ENCODE measurements at places on chromosomes 5 and 9.
A peak's percentile ranks its signal among the peaks of the same experiment; 100 is the strongest.

- DNase-seq, result no peak
Measured at GRCh38 chr9:132141344-132141947, 20.4 kb upstream of the NTNG2 start.

DNA sequence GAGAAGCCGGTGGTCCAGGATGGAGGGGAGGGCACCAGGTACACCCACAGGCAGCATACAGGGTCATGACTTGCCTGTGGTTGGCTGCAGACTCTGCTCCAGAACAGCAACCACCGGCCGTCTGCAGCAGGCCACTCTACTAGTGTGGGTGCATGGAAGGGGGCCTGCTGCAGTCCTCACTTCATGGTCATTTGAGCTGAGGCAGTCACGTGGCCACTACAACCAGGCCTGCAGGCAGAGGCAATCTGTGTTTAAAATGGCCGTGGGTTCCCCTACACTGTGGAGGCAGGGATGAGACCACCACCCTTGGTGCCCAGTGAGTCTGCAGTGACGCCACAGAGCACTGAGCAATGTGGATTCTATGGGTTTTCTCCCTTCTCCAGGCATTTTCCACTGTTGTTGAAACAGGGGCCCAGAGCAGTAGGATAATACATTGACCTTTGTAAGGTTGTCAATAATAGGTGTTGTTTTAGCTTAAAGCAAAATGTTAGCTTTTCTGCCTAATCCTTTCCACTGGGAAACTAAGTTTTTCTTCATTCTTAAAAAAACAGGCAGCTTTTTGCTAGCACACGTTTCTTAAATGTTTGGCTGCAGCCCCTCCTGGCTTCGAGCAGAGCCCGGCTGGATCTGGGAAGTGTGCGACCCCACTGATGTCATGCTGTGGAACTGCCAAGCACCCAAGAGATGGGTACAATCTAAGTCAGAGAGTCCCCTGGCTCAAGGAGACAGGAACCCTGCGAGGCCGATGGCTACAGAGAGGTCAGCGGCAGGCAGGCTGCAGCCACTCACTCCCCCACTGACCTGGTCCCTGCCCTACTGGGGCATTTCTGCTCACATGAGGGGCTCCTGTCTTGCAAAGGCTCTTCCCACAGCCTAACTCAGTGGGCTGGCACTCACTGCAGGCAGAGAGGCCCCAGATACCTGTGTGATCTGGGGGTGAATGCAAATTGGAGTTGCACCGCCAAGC, 21.2 kb downstream of the GADD45G start:
- DNase-seq, result no peak

- no peak for DNase-seq
Measured at GRCh38 chr5:138961221-138961620, 86.1 kb upstream of the LRRTM2 start.

- peak; percentile 89 for DNase-seq
Measured at GRCh38 chr9:32384364-32385151, at the start of gene ACO1. TSS of gene ACO1 (plus strand) at chr9:32384643. CDS start at chr9:32405507, 20,864 bp downstream.

- DNase-seq, result no peak
Measured at GRCh38 chr9:114745879-114746550, 59.8 kb downstream of the TNFSF15 start.

DNA sequence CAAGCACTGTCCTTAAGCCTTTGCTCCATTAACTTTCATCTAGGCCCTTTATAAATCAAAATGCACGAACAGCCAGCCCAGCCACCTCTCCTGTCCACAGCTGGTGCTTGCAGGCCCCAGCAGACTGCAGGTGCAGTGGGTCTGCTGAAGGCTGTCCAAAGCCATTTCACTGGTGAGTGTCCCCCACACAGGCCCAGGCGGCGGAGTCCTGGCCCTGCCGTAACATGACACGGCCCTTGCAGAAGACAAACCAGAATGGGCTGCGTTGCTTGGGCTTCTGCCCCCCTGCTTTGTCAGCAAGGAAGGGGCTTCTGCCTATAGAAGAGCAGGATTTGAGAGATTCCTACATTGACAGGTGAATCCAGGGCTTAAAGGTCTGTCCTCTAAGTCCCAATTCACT, 188.6 kb downstream of the NR3C1 start:
- no peak for DNase-seq

- DNase-seq, result no peak
Measured at GRCh38 chr9:18717759-18718158, 243.8 kb downstream of the ADAMTSL1 start.

DNA sequence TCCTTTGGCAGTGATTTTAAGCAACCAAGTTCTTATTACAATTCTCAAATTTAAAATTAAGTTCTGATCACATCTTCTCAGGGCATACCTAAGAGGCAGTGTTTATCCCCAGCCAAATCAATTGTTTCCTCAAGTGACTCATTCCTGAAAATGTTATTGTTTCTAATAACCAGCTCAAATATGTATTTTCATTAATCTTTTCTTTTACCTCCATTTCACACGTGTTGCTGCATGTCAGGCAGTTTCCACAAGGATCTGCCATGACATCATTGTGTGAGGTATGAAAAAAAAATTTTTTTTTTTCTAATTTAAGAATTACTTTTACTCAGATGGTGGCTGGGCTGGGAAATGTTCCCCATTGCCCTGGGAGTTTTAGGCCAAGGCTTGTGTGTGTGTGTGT, 113.0 kb upstream of the NTRK2 start:
- no peak for DNase-seq

GRCh38 chr9:37034305-37034937, 353 bp upstream of the PAX5 start:
- peak; percentile 23 for DNase-seq

GRCh38 chr5:176536132-176536901, 885 bp downstream of the RNF44 start:
- peak; percentile 85 for DNase-seq

- no peak for DNase-seq
Measured at GRCh38 chr5:128551476-128551875, 13.4 kb upstream of the FBN2 start.

DNA sequence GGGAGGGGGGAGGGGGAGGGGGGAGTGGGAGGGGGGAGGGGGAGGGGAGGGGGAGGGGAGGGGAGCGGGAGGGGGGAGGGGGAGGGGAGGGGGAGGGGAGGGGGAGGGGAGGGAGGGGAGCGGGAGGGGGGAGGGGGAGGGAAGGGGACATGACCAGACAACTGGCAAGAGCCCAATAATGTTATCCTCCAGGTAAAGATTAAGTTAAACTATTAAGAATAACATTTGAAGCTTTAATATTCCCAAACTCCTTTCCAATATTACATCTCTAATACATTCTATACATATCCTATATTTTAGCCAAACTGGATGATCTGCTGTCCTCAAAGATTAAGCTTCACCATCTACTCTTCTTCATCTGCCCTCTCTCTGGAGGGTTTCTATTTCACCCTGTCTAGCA, 25.8 kb downstream of the C5 start:
- DNase-seq, result no peak

DNA sequence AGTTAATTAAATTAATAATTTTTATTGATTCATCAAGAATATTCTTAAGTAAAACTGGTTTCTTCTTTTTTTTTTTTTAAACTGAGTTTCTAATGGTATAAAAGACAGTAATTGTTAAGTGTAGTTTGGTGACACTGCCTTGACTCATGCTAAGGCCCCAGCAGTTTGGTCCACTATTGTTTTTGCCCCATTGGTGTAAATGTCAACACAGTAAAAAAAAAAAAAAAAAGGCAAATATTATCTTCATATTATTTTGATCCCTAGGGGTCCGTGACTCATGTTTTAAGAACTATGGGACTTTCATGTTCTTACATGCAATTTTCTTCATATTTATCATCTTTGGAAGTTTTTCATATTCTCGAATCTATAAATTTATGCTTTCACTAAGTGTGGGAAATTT, 29.2 kb upstream of the JAK2 start:
- no peak for DNase-seq

DNA sequence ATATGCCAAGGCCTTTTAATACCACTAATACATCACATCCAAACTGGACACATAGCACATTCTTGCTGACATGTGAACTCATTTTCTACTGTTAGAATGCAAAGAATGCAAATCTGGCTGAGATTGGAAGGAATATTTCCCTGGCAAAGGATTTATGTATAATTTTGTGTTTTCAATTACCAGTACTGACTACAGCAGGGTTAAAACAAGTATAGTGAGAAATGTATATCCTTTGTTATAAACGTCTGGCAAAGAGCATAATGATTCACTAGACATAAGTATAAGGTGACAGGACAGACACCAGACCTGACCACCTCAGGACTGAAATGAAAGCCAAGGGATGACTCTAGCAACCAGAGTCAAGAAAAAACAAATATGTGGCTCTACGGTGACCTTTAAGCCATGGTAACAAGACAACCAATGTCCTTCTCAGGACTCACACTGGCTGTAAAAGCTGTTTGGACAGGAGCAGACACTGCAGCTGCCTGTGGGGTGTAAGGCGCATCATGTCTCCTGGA, 95.0 kb downstream of the MRPS27 start:
- no peak for DNase-seq

DNA sequence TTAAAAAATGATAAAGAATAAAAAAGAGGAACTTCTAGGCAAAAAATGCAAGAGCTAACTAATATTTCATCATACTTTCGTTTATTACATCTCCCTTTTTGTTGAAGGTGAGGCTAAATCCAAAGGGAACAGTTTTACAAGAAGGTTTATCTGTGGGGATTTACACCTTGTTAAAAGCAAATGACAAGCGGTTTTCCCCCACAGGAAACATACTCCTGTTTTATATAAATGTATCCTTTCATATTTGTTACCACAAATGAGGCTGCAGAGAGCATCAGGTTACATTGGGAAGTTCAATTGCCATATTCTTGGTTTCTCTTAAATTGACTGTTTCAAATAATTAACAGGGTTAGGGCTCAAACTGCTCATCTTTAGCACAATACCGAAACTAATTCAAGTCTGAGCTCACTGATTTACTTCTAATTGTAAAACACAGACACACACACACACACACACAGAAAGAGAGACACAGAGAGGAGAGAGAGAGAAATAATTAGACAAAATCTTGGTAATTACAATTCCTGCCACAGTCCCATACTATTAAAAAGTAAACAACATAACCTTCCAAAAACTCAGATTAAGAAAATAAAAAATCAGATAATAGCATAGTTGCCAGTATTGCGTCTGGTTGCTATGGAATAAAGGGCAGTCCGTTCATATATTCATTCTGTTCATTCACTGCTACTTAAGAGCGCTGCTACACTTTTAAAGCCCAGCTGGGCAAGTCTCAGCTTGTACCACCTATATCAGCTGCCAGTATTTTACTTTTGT, 17.1 kb downstream of the RFX3 start:
- DNase-seq, result no peak

DNA sequence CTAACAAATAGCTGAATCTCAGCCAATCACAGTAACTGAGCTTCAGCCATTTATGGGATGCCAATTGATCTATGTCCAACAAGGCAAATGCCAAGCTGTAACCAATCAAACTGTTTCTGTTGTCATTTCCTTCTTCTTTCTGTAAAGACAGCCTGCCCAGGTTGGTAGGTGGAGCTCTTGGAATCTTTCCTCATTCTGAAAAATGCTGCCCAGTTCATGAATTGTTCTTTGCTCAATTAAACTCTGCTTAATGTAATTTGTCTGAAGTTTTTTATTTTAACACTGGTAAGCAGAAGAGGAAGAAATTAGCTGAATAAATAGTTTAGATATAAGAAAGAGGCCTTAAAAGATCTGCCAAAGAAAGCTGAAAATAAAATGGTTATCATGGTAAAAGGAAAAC, 1235.6 kb downstream of the EFNA5 start:
- DNase-seq, result no peak

DNA sequence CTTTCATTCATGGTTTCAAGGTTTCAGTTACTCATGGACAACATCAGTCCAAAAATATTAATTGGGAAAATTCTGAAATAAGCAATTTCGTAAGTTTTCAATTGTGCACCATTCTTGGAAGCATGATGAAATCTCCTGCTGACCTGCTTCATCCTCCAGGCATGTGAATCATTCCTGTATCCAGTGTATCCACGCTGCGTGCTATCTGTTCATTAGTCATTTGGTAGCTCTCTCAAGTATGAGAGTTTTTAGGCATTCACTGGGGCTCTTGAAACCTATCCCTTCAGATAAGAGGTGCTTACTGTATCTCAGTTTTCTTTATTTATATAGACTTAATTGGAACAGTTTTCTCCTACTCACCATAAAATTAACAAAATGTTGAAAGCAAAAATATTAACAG, 293.0 kb downstream of the CDH12 start:
- DNase-seq, result no peak

DNA sequence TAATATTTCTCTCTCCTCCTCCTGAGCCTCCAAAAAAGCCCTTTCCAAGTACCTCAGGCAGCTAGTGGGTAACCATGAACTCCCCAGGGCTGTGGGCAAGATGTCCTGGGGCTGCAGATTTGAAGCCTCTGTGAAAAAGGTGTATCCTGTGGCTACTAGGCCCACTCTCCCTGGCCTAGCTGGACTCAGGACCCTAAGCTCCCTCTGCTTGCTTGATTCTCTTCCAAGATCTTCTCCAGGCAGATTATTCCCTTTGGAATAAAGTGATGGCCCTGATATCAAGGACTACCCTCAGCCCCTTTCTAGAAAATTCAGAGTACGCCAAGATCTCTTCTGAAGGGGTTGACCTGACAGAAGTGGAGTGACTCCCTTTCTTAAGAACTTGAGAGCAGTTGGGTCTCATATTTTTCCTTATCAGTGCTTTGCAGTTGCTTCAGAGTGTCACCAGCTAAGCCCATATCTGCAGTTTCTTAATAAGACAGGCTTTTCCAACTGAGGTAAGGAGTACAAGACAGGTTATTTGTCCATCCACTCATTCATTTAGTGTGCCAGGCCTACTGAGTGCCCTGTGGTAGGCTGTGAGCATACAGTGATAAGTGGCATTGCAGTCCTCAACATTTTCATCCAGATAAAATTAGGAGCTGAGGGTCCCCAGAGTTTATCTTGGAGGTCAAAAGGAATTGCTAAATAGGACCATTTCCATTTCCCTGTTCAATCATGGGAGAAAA, 42.5 kb downstream of the CYSTM1 start:
- no peak for DNase-seq

GRCh38 chr9:128787659-128788058, 606 bp downstream of the TBC1D13 start:
- no peak for DNase-seq

DNA sequence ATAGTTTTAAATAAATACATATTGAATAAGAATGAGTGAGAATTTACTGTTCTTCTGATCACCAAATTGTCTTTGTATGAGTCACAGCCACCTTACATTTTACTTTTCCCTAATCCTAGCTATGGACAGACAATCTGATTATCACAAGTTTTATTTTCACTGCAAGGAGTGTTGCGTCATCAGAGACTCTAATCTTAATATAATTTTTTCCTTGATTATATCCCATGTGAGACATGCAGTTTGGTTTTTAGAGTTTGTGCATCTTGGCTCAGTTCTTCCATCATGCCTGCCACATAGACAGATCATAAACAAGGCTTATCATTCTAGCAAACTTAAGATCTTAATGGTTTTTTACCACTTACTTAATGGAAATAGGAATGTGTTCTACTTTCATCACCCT, 478.5 kb upstream of the CDH18 start:
- no peak for DNase-seq

DNA sequence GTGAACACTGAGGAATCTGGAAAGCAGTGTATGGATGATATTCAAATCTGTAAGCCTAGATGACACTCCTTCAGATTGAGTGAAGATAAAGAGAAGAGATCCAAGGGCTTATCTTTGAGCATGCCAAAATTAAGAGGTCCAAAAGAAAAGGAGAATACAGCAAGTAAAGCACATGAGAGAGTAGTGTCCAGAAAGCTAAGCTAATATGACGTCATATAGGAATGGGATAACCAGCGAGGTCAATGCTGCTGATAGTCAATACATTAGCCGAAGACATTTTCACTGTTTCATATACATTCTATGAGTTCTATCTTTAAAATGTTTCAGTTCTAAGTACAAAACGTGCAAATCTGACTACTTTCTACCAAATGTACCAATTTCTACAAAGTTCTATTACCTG, 975.8 kb downstream of the TLE4 start:
- no peak for DNase-seq

Measured in CD4-positive, alpha-beta T cell treated with Interleukin-12 subunit alpha and Interleukin-12 subunit beta, for 1 hour (primary cell).